Activated CD4-positive, alpha-beta T cell treated with anti-CD3 and anti-CD28 coated beads, Interleukin-2, amount 10 ng/mL, durations not matched to agents 24 days and 14 days (primary cell): ENCODE measurements at places on chromosomes 1 and 21. TPM values are rescaled to one million over a fixed set of nuclear protein-coding genes. Genes with fewer than 3 reads are reported as not detected.
A peak's percentile ranks its signal among the peaks of the same experiment; 100 is the strongest.

The FBLIM1 gene
- total RNA-seq, result not detected in 2 replicates

DNA sequence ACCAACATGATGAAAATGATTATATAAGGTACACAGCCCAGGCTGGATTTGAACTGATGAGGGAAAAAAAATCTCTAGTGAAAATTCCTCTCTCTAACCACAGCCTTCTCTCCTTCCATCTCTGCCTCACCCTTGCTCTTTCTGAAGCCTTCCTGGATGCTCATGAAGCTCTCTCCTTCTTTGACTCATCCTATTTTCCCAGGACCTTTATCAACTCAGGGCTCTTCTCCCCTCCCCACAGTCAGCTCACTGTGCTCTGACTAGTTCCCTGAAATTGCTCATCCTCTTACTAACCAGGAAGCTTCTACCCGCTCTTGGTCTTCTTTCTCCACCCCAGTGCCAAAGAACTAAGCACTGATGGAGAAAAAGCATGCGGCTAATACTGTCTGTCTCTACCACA, 46.4 kb upstream of the ERG start:
- no peak for DNase-seq
- no peak overlapping the region for H3K4me3 ChIP-seq
- no peaks in the 10 kb centered on the region for H3K36me3 ChIP-seq
- no peak overlapping the region for H3K27ac ChIP-seq
- no peaks in the 10 kb centered on the region for H3K4me1 ChIP-seq

The ISG15 gene
- 43.3 and 45.5 TPM in 2 replicates for total RNA-seq

GRCh38 chr1:39410915-39411436, 80.5 kb upstream of the BMP8A start:
- H3K27ac ChIP-seq, result peak overlapping the region; percentile 21
- H3K27me3 ChIP-seq, result no peaks in the 10 kb centered on the region
- H3K4me3 ChIP-seq, result no peak overlapping the region
- peaks cover 46% of the 10 kb centered on the region for H3K4me1 ChIP-seq
- peak; percentile 86 for DNase-seq

- peaks cover 34% of the 10 kb centered on the region for H3K27me3 ChIP-seq
- H3K4me1 ChIP-seq, result peaks cover 7% of the 10 kb centered on the region
- no peak overlapping the region for H3K4me3 ChIP-seq
- DNase-seq, result peak; percentile 88
- H3K27ac ChIP-seq, result no peak overlapping the region
Measured at GRCh38 chr1:147700042-147701006, 30.0 kb upstream of the ACP6 start.

The HLX gene
- total RNA-seq, result 5.7 and 7.2 TPM in 2 replicates

The VTCN1 gene
- total RNA-seq, result not detected in 2 replicates

GRCh38 chr1:66439031-66439740, 94.8 kb upstream of the SGIP1 start:
- DNase-seq, result no peak
- H3K27me3 ChIP-seq, result no peaks in the 10 kb centered on the region
- peaks cover 38% of the 10 kb centered on the region for H3K4me1 ChIP-seq
- H3K4me3 ChIP-seq, result peak overlapping the region; percentile 18

DNA sequence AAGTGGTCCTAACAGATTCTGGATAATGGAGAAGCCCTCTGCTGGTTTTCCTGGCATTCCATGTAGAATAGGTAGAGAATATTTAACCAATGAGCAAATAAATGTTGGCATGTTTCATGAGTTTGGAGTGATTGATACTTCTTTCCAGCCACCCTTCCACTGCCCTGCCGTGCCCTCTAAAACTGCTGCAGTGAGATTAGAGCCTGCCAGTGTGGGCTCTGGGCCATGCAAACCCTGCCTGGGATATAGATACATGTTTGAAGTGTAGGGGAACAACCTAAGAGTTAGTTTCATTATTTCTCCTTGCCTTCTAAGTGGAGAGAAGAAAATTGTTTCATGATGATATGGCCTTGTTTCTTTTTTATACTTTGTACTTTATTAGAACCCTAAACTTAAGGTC, 10.4 kb downstream of the UBE2Q1 start:
- DNase-seq, result no peak
- peaks cover 13% of the 10 kb centered on the region for H3K4me1 ChIP-seq
- H3K36me3 ChIP-seq, result peaks cover 33% of the 10 kb centered on the region
- H3K27ac ChIP-seq, result peak overlapping the region; percentile 10

- no peaks in the 10 kb centered on the region for H3K36me3 ChIP-seq
- H3K4me3 ChIP-seq, result no peak overlapping the region
- DNase-seq, result peak; percentile 25
- peaks cover 6% of the 10 kb centered on the region for H3K4me1 ChIP-seq
- H3K27ac ChIP-seq, result no peak overlapping the region
- no peaks in the 10 kb centered on the region for H3K27me3 ChIP-seq
Measured at GRCh38 chr21:38843806-38844503, 38.2 kb downstream of the ETS2 start.

The OR10J1 gene
- not detected in 2 replicates for total RNA-seq

The FMN2 gene
- total RNA-seq, result not detected in 2 replicates

GRCh38 chr1:178155481-178156255, 61.8 kb downstream of the RASAL2 start:
- no peaks in the 10 kb centered on the region for H3K36me3 ChIP-seq
- H3K4me1 ChIP-seq, result no peaks in the 10 kb centered on the region
- no peak for DNase-seq
- no peak overlapping the region for H3K4me3 ChIP-seq
- no peaks in the 10 kb centered on the region for H3K27me3 ChIP-seq
- H3K27ac ChIP-seq, result no peak overlapping the region

DNA sequence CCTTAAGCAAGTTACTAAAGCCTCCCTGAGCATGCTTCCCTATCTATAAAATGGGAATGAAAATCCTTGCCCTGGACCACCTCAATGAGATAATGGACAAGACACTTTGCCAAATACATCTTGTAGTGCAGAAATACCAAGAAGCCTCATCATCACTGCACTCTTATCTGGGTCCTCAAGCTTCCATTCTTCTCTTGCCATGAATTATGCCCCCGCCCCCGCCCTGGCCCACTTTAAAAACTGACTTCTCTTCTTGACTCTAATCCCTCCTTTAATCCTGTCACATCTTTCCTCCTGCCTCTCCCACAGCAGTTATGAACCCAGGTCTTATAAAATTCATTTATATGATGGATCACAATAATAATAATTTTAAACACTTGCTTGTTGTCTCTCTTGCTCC, 14.8 kb downstream of the ARHGEF11 start:
- no peaks in the 10 kb centered on the region for H3K4me1 ChIP-seq
- DNase-seq, result no peak
- H3K27ac ChIP-seq, result no peak overlapping the region
- H3K27me3 ChIP-seq, result peaks cover 49% of the 10 kb centered on the region
- no peaks in the 10 kb centered on the region for H3K36me3 ChIP-seq

The GNG12 gene
- total RNA-seq, result 0.05 TPM in 2 replicates

The KCNA3 gene
- total RNA-seq, result 26.9 and 29.5 TPM in 2 replicates

GRCh38 chr1:43171312-43171875, 696 bp downstream of the EBNA1BP2 start:
- H3K27me3 ChIP-seq, result peaks cover 16% of the 10 kb centered on the region
- peak overlapping the region; percentile 97 for H3K4me3 ChIP-seq
- DNase-seq, result peak; percentile 61
- H3K27ac ChIP-seq, result peak overlapping the region; percentile 97

DNA sequence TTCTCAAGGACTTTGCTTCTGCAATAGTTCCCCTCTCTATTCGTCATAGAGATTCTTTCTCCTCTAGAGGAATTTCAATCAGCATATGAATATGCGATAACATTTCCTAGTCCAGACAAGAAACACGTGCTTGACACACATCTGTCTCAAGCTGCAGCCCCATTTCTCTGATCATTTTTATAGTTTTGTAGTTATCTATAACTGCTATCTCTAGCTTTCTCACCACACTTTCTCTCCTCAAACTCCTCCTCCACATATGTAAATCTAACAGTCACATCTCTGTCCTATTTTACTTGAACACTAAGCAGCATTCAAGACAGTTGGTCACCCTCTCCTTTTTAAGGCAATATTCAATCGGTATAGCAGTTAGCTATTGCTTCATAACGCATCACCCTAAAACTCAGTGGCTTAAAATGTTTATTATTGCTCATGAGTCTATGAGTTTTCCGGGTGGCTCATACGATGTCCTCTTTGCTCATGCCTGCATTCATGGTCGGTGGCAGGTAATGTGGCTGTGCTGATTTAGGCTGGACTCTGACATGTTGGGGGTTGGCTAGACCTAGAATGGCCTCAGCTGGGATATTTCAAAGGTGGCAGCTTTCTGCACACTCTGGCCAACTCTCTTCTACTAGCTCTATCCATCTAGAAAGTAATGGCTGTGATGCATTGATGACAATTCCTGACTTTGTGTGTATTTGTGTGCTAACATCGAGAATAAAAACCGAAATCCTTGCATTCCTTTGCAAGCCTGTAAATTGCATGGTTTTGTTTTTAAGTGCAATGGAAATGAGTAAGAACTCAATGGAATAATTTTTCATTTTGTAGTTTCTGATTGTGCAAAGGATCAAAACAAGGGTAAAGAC, 20.6 kb downstream of the ATP6V1G3 start:
- DNase-seq, result peak; percentile 64
- H3K4me3 ChIP-seq, result peak overlapping the region; percentile 59
- H3K27me3 ChIP-seq, result no peaks in the 10 kb centered on the region
- H3K27ac ChIP-seq, result peak overlapping the region; percentile 78

DNA sequence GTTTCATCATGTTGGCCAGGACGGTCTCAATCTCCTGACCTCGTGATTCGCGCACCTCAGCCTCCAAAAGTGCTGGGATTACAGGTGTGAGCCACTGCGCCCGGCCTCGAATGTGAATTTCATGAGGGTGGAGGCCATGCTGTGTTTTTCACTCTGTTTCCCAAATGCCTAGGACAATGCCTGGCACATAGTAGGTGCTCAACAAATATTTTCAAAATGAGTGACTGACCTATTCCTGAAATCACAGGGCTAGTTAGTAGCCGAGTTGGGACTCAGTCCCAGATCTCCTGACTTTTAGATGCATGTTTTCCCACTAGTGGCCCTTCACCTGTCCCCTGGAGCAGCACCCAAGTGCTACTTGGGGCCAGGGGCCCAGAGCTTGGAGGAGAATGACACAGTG, 6.4 kb upstream of the GPR37L1 start:
- no peaks in the 10 kb centered on the region for H3K36me3 ChIP-seq
- no peak overlapping the region for H3K27ac ChIP-seq
- H3K4me3 ChIP-seq, result no peak overlapping the region
- no peaks in the 10 kb centered on the region for H3K4me1 ChIP-seq
- peaks cover 4% of the 10 kb centered on the region for H3K27me3 ChIP-seq
- DNase-seq, result no peak
